ENCODE measurements at places on chromosomes 2 and 18.

- no peak for DNase-seq
Observed at GRCh38 chr2:24576617-24577016, 85.6 kb downstream of the NCOA1 start.

GRCh38 chr18:7307030-7307429 is 76.1 kb downstream of the LRRC30 start:
- DNase-seq: no peak

GRCh38 chr2:25320077-25320476 is 21.6 kb downstream of the DNMT3A start:
- DNase-seq: no peak

DNA sequence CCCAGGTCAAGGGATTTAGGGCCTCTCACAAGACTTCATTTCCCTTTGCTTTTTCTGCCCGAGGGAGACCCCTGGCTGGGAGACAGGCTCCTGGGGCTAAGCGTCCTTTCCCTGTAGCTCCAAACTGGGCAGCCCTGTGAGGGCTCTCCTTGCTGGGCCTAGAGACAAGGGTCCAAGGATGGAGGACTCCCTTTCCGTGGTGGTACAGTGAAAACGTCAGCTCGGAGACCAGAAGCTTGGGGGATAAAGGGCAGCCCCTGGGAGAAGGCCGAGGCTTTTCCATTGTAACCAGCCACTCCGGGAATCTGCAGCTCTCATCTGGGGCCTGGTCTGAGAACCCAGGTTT is 2.3 kb downstream of the SIX2 start:
- DNase-seq: no peak

GRCh38 chr2:190533175-190533967 is 1.2 kb downstream of the NEMP2 start:
- no peak for DNase-seq

DNA sequence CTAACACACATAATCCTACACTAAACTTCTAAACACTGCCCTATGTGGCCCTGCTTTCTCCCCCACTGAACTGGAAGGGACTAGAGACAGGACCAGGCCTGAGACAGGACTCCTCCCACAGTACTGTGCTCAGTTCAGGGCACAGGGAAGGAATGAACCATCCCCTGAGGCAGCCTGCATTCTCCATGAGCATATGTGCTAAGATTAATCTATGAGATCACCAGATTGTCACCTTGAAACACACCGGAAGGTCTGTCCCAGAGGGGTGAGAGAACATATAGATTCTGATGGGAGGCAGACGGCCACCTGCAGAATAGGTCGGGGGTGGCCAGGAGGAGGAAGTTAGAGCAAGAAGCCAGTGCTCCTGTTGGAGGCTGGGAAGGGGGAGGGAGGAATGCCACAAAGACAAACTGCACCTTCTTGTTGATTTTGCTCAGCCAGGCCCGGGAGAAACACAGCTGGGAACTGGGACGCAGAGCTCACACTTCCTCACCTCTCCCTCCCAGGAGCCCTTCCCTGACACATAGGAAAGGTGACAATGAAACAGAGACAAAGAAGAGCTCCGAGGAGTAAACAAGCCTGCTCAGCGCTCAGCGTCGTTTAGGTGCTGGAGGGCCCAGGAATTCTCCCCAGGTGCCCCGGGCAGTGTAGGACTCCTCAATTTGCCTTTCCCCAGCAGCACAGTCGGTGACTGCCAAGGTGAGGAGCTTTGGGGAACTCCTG is 52.1 kb downstream of the ZBTB7C start:
- DNase-seq: no peak

GRCh38 chr18:13530879-13531387 is 195.4 kb downstream of the FAM210A start:
- DNase-seq: peak; percentile 63

DNA sequence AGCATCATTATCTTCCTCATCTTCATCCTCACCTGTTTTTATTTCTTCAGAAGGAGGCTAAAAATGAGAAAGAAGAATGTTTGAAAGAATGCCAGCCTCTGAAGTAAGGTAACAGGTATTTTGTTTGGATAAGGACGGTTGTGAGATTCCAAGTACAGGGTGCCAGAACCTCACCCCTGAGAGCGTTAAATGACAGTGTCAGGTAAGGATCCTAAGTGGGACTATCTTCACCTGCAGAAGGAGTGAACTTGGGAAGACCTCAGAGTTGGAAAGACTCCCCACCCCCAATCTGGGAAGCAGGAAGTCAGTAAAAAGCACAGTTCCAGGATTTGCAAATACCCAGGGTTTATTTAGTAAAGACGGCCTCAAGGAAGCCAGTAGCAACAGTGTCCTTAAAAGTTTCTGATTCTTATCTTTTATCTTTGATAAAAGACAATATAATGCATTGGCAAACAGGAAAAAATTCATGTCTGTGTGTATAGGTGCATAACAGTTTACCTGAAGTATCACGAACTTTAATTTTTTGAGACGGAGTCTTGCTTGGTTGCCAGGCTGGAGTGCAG is 52.3 kb downstream of the THOC1 start:
- no peak for DNase-seq

DNA sequence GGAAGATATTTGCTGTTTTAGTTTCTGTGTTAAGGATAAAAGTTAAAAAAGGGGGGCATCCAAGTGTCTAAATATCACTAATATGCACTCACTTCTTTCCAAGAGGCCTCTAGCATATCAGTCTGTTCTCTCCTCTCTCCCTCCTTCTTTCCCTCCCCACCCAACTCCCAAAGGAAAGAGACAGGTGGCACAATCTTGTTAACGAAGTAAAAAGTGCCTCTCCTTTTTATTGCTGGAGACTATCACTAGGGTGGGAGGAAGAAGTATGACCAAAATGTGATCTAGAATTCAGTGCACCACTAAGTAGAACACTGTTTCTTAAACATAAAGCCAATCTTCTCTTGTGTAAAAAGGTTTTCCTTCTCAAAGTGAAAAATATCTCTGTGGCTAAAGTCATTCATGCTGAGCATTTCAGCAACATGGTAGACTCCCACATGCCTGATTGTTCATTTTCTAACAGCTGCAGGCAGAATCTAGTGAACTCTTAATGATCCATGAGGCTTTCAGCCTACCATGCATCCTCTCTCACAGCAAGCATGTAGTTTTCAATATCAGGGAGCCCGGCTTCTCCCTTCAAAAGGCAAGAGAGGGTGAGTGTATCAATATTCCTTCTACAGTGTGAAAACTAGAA is 39.5 kb downstream of the RNU4ATAC start:
- DNase-seq: no peak

DNA sequence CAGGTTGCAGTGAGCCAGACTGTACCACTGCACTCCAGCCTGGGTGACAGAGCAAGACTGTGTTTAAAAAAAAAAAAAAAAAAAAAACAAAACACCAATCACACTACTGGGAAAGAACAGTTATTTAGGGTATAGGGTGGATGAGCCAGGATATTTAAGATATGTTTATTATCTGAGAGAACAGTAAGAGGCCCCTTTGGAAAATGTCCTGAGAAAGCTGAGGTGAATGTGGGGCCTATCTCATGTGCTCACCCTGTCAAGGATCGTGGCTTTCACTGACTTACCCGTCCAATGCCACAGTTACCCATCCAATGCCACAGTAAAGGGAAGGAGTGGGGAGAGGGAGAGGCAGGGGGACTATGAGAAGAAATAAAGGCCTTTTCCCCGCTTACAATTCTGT is 19.9 kb upstream of the ENOSF1 start:
- no peak for DNase-seq

DNA sequence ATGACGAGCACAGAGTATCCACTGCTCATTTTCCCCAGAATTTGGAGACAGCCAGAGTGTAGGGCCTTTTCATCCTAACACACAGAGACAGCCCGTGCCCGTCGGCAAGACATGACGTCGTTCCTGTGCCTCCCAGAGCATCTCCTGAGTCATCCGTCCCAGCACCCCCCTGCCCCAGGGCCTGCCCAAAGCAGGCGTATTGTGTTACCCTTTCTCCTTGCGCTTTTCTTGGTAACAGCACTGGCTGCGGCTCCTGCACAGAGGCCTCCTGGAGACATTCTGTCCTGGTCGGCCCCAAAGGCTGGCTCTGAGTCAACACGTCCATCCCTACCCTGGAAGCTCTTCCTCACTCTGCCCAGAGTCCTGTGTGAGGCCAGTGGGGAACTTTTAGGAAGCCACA is 217.1 kb downstream of the KLHL29 start:
- DNase-seq: no peak

DNA sequence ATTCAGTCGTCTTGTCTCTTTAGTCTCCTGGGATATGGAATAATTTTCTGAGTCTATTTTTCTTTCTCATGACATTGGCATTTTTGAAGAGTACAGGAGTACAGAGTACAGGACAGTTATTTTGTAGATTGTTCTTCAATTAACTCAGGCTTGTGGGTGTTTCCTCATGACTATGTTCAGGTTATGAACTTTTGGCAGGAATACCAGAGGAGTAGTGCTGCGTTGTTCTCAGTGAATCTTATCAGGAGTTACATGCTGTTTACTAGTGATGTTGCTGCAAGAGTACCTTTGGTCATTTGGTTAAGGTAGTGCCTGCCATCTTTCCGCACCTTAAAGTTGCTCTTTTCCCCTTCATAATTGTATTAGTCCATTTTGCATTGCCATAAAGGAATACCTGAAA is 41.3 kb upstream of the AGFG1 start:
- DNase-seq: no peak

GRCh38 chr2:236535024-236535423 is 34.6 kb upstream of the ACKR3 start:
- DNase-seq: no peak

GRCh38 chr18:68314403-68314802 is 400.5 kb downstream of the TMX3 start:
- DNase-seq: no peak

GRCh38 chr2:75003773-75004172 is 45.3 kb downstream of the POLE4 start:
- no peak for DNase-seq

- DNase-seq: no peak
Observed at GRCh38 chr2:227401550-227401949, 13.8 kb upstream of the SCYGR1 start.

DNA sequence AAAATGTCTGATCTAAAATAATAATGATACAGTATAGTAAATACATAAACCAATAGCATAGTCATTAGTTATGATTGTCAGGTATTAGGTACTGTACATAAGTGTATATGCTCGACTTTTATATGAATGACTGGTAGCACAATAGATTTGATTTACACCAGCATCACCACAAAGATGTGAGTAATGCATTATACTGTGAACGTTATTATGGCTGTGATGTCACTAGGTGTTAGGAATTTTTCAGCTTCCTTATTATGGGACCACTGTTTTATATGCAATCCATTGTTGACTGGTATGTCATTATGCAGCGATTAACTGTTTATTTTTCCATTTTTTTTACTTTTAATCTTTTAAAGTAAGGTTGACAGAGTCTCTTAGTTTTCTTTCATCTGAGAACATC is 23.7 kb downstream of the ATP9B start:
- no peak for DNase-seq

DNA sequence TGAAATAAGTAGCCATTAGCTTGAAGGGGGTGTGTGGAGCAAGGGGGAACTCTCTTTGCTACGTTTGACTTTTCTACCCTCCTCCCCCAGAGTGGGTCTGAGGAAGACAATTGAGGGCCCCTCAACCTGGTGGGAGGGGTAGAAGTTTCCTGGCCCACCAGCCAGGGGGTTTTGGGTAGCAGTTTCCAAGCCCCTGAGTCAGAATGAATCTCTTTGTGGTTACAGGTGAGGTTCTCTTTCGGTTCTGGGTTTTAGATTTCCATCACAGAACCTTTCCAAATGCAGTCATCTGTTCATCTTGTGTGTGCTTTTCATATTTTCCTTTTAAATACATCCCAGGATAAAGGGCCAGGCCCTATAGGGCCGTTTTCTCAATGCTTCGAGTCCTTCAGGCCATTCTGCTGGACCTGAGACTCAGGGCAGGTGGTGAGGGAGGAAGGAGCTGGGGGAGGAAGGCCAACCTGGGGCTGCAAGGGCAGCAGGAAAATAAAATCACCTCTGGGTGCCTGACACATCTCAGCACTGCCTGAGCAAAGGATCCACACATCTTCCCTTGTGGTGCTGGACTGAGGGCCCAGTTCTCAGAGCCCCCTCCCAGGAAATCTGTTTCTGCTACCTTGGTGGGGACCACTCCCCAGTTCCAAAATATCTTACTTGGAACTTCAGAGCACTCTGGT is 4.7 kb downstream of the LBH start:
- peak; percentile 84 for DNase-seq

- no peak for DNase-seq
Observed at GRCh38 chr2:215554689-215555498, 119.0 kb upstream of the FN1 start.

DNA sequence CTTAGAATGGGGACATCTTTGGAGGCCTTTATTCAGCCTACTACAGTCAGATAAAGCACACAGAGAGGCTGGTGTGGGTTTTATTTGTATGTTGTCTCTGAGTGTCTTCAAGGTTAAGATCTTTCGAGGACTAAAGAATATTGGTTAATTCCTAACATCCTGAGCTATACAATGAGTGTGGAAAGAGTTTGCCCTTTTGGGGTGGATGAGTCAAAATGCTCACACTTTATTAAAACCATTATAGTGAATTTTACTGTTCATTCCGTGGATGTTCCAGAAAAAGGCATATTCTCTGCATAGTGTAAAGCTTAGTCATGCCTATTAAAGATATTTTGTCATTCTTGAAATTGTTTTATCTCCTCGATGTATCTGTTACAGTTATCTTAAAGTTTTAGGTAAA is 29.1 kb upstream of the SLC38A11 start:
- DNase-seq: no peak

Measured in activated effector memory CD4-positive, alpha-beta T cell treated with anti-CD3 and anti-CD28 coated beads, Interleukin-2, amount 50 U/mL, for 16 hours (primary cell).